ENCODE measurements at places on chromosomes 6 and 20.

DNA sequence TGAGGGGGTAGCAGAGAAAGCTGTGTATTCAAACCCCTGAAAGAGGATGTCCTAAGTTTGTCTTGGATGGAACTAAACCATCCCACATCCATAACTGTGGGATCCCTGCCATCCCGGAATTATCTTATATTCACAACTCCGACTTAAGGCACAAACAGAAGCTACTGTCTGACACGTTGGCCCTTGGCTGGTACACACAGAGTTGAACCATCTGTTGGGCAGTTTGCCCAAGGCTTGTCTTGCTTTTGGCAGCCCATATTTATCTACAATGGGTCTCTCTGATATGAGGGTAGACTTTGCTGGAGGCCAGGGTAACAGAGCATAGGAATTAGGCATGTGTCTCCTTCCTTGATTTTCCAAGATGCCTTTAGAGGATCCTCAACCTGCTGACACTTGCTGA lies 116.6 kb upstream of the PROKR2 start:
- no peak for DNase-seq

- DNase-seq = no peak
Observed at GRCh38 chr6:170096803-170097504, 193.9 kb downstream of the DLL1 start.

- DNase-seq = no peak
Observed at GRCh38 chr6:170042123-170042522, 248.8 kb downstream of the DLL1 start.

- no peak for DNase-seq
Observed at GRCh38 chr20:23079016-23079351, 7.1 kb downstream of the CD93 start.

GRCh38 chr20:47306755-47307370 lies 49.6 kb downstream of the ZMYND8 start:
- DNase-seq = no peak
